T47D (cell line): ENCODE measurements at places on chromosomes 7 and 10.

DNA sequence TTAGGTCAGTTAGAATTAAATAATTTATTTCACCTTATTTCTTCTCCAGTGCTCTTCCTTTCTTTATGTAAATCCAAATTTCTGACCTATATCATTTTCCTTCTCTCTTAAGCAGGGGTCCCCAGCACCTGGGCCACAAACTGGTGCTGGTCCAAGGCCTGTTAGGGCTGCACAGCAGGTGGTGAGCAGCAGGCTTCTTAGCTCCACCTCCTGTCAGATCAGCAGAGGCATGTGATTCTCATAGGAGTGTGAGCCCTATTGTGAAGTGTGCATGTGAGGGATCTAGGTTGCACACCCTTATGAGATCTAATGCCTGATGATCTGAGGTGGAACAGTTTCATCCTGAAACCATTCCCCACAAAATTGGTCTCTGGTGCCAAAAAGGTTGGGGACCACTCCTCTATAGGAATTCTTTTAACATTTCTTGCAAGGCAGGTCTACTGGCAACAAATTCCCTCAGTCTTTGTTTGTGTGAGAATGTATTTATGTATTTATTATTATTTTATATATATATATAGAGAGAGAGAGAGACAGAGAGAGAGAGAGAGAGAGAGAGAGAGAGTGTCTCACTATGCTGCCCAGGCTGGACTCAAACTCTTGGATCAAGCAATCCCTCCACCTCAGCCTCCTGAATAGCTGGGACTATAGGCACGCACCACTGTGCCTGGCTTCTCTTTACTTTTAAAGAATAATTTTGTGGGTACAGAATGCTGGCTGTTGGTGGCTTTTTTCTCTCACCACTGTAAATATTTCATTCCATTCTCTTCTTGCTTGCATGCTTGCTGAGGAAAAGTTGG, 4.3 kb upstream of the ABCC2 start:
- no peak for DNase-seq

DNA sequence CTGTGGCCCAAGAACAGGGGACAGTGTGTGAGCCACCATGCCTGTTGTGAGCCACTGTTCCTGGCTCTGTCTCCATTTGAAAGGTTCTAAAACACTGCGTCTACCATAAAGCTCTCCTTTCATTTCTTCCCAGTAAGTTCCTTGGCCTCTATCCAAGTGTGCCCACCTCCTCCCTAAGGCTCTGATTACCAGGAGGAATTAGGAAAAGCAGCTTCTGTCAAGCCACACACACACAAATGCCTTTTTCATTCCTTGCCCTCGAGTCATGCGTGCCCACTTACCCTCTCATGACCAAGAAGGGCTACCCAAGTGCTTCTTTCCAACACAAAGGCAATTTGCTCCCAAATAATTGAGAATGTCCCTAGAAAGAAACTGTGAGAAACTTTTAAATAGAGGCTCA, 70.8 kb upstream of the PARD3 start:
- no peak for DNase-seq

DNA sequence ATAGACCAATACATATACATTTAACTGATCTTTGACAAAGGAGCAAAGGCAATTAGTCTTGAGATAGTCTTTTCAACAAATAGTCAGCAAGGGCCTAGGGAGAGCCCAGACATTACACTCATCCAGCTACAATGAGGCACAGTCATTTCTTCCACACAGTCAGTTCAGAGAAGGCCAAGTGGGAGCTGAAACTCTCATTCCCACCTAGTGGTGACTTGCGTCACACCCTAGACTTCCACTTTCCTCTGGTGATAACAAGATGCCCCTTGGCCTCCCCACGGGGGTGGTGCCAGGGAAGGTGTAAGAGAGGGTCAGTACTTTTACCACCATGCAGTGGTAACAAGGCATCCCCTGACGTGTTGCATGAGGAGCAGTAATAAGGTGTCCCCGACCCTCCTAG, 8.0 kb downstream of the FRMPD2 start:
- DNase-seq: no peak

GRCh38 chr10:91741356-91741755, 56.9 kb upstream of the TNKS2 start:
- no peak for DNase-seq

- DNase-seq: no peak
Observed at GRCh38 chr7:64839910-64840309, 45.7 kb downstream of the ZNF138 start.

DNA sequence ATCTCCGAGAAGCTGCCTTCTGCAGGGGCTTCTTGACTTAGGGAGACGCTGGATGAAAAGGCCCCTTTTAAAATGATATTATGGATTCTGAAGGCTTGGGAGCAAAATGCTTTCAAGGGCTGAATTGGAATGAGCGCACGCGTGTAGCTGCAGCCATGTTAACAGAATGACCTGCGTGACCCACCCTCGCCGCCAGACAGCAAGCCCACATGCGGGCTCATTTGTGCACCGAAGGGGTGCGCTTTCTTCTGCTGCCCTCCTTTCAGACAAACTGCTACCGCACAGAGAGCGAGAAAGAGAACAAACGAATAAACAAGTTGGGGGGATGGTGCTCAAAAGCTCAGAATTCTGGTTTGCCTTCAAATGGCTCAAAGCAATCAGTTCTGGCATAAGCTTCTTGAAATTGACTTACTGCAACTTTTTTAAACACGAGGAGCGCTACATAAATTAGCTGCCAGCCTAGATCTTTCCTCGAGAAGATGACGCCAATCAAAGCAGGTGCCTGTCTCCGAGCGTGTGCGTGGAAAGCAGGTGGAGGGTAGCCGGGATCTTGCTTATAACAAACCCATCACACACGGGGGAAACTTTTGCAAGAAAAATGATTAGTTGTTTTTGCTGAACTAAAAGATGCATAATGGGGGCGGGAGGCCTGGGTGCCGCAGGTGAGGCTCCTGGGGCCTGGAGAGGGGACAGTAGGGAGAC, 268.4 kb downstream of the MAD1L1 start:
- no peak for DNase-seq

GRCh38 chr7:20542594-20542993, 72.9 kb upstream of the ABCB5 start:
- no peak for DNase-seq

- DNase-seq: no peak
Observed at GRCh38 chr7:118777308-118777707, 552.8 kb downstream of the ANKRD7 start.

DNA sequence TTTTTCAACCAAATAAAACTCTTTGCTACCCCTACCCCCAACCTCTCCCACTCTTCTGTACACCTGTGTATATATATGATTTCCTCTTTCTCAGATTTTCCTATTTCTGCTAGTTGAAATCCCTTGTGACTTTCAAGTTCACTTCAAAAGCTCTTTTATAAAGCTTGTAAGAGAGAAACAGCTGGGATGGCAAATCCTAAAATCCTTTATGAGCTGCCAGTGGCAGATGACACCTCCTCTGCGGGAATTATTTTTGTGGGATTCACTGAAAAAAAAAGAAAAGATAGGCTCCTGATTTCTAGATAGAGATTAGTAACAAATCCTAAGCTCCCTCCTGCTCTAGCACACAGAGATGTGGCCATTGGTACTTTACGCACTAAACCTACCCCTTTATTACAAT, 92.9 kb downstream of the AHR start:
- DNase-seq: no peak

DNA sequence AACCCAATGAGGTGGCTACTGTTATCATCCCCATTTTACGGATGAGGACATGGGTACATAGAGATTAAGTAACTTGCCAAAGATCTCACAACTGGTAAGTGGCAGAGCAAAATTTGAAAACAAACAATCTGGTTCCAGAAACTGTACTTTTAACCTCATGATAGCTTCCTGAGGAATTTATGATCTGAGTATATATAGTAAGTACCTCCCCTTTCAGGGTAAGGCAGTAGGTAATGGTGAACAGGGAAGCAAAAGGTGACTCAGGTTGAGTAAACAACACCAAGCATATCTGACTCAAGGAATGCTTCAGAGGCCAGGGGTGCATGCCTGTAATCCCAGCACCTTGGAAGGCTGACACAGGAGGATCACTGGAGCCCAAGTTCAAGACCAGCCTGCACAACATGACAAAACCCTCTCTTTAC, 21.1 kb downstream of the KLLN start:
- no peak for DNase-seq

- no peak for DNase-seq
Observed at GRCh38 chr7:97043281-97043680, 18.6 kb upstream of the DLX5 start.

GRCh38 chr10:121418126-121418777, 180.0 kb downstream of the FGFR2 start:
- no peak for DNase-seq

DNA sequence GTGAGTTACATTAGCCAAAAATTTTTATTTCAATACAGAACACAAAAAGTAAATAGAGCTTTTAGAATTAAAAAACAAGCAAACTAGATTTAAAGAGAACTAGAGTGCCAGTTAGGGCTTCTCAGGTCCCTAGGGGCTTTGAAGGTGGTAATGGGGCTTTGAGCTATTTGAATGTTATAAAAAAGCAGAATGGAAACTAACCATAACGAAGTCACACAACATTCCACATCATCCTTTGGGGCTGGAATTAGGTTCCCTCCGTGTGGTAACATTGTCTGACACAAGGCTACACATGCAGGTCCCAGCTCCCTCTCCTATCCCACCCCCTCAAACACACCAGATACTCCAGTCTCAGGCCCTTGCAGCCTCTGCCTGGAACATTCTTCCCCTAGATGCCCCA, 15.3 kb downstream of the JAZF1 start:
- no peak for DNase-seq
